ENCODE measurements at places on chromosomes 6 and 20.

DNA sequence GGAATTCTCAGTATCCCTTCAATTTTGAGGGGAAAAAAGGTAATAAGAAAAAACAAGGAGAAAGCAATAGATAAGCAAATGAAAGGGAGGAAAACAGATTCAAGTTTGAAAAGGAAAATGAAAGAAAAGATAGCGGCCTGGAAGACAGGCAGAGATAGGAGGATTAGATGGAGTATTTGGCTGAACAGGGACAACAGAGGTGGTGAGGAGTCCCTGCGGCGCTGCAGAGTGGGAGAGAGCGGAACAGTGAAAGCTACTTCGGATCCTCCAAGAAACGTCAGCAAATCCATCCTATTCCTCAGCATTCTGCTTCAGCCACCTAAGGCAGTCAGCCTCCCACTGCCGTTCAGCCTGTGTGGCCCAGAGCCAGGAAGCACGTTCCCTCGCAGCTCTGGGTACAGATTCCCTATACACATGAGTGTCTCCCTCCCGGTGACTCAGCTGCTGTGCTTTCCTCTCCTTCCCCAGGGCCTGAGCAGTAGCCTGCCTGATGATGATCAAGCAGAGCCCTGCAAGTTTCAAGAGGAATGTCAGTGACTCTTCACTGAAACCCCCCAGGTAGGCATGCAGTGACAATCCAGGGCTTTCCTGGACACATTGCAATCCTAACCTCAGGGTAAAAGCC lies 43.4 kb upstream of the CDYL start:
- peak; percentile 98 for DNase-seq

GRCh38 chr6:106146852-106147351 lies 60.8 kb downstream of the PRDM1 start:
- DNase-seq: peak; percentile 32

DNA sequence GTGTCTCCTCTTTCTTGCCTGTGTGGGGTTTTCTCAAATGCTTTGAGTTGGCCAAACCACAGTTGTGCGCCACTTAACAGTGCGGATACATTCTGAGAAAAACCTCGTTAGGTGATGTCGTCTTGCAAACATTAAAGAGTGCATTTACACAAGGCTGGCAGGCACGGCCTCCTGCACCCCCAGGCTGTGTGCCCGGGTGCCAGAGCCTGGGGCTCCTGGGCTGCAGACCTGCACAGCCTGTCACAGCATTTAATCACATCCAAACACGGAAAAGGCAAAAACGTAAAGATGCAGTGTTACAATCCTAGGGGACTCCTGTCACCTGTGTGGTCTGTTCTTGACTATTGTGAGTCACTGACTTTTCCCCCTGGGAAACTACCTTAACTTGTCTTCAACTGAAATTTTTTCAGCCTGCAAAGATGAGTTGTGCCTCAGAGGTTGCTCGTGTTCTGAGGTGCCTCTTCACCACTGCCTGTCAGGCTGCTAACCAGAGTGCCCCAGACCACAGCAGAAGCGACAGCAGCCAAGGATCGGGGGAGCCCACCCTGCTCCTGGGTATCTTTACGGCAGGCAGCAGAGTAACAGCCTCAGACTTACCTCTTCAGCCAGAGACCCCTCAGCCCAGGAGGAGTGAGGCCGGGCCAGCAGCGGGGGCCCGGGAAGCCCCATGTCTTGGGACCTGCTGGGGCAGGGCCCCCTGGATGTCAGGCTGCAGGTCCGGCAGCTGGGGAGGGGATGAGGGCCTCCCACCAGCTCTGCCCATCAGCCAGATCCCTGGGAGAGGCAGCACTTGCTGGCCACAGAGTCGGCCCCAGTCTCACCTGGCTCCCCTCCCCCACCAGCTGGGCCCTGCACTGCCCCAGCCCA lies 683 bp upstream of the C20orf204 start:
- no peak for DNase-seq

DNA sequence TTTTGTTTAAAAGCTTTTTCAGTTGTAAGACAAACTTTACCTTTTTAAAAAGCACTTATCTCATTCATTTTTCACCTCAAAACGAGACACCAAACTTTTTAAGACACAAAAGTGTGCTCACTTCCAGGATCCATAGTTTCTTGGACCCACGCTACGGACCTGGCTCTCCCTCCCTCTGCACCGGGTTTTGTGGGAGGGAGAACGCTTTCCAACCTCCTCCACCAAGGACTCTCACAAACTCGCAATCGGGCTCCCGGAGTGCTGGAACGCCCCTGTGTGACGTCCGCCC lies 436 bp downstream of the CAGE1 start:
- DNase-seq: peak; percentile 89

- DNase-seq: peak; percentile 92
Measured at GRCh38 chr6:13425943-13426931, 61.2 kb downstream of the GFOD1 start.

GRCh38 chr20:44495802-44496481 lies 20.3 kb downstream of the TTPAL start:
- DNase-seq: peak; percentile 99

DNA sequence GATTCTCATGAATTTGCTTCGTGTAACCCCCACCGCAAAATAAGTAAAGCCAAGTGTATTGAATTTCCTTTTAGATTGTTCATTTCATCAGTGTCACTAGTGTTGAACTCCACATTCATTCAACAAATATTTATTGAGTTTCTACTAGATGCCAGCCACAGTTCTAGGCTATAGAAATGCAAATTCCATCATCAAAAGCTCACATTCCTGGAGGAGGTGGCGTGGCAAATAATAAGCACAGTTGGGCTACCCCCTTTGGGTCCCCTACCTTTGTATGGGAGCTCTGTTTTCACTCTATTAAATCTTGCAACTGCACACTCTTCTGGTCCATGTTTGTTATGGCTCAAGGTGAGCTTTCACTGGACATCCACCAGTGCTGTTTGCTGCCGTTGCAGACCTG lies 12.7 kb upstream of the ME1 start:
- DNase-seq: no peak

- no peak for DNase-seq
Measured at GRCh38 chr20:641516-641875, 11.5 kb downstream of the SRXN1 start.

DNA sequence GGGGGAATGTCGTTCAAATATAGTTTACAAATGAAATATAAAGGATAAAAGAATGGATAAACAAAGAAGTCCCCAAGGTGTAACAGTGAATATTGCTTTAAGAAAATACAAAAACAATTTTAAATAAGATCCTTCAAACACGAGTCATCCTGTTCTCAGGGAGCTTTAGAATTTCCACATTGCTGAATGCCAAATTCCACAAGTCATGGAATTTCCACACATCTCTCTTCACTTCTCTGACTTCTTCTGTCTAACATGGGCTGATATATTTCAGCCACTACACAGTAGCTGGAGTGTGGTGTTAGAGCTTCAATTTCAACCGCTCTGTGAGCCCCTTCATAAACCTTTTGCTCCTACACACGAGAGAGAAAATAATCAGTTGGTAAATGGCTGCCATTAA lies 28.0 kb downstream of the IL22RA2 start:
- peak; percentile 25 for DNase-seq

- no peak for DNase-seq
Measured at GRCh38 chr6:21592953-21593352, 598 bp upstream of the SOX4 start.

- no peak for DNase-seq
Measured at GRCh38 chr6:101478891-101479290, 85.4 kb downstream of the GRIK2 start.

GRCh38 chr20:539848-540247 lies 3.7 kb downstream of the CSNK2A1 start:
- DNase-seq: peak; percentile 75

GRCh38 chr20:48457193-48458002 lies 370.4 kb downstream of the PREX1 start:
- DNase-seq: no peak

GRCh38 chr6:130934848-130935585 lies 107.8 kb downstream of the SMLR1 start:
- DNase-seq: no peak

- DNase-seq: no peak
Measured at GRCh38 chr6:45969883-45970282, 45.8 kb downstream of the CLIC5 start.

DNA sequence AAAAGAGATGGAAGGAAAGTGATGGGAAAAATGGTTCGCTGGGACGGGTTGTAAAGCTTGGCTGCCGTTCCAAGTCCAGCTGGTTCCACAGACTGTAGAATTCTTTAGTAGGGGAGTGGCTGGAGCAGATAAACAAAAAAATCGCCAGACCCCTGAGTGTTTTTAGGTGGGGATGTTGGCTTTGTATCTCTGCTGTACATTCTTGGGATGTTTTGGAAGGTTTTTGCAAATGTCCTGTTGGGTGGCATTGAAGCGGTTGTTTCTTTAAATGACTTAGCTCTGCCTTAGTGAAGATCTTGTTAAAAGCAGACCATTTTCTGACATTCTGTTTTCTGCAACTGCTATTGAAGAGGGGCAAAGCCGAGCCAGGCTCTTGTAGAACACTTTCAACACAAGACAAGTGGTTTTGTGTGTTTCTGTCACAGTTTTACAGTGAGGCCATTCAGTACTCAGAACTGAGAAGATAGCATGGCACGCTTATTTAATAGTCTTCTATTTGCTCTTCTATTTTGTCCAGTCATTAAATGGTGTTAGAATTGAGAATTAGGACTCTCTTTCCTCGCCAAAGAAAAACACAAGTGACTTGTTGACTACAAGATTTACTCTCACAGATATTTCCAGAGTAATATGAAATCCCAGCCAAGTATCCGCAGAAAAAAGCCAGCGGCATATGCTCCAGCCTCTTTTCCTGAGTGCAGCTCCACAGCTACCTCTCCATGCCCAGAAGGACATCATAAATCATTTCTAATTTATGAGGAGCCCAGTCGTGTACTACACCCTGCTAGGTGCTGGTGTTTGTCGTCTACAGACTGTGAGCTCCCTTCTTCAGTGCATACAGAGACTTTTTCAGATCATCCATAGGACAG lies 65.8 kb downstream of the PHACTR2 start:
- DNase-seq: no peak

DNA sequence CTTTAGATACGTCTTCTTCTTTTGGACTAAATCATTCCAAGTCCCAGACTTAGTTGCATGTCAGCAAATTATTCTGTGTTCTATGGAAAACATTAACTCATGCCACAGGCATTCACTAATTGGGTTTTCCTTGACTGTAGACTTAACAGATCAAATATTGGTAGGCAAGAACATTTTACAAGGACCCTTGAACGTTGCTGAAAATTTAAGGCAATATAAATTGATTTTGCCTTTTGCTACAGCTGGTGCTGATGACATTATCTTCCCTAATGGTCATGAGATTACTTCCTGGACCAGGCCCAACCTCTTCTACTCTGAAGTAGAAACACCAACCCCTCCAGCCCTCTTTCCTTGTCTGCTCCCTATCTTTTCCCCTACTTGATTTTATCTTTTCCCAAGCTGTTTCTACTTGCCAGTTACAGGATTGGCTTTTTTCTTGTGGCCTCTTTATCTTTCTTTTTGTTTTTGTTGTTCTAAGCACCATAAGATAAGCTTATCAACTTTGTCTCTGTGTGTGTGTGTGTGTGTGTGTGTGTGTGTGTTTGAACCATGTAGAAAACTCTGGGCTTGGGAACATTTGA lies 514.0 kb upstream of the SOX4 start:
- no peak for DNase-seq

DNA sequence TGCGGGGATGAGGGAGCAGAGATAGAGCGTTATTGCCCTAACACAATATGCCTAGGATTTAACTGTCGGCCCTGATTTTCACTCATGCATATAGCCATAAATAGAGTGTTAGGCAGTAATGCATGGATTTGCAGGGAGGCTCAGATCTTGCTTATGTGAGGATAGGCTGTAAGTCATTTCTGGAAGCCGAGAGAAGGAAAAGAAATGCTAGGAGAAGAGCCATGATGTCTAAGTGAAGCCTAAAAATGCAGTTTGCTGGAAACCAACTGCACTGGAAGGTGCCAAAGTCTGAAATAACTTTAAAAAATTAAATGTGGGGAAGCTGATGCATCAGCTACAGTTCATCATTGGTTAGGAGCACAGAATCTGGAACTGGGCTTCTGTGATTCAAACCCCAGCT lies 54.3 kb downstream of the ADTRP start:
- no peak for DNase-seq

GRCh38 chr20:33926425-33926824 lies 67.3 kb upstream of the RALY start:
- DNase-seq: no peak

DNA sequence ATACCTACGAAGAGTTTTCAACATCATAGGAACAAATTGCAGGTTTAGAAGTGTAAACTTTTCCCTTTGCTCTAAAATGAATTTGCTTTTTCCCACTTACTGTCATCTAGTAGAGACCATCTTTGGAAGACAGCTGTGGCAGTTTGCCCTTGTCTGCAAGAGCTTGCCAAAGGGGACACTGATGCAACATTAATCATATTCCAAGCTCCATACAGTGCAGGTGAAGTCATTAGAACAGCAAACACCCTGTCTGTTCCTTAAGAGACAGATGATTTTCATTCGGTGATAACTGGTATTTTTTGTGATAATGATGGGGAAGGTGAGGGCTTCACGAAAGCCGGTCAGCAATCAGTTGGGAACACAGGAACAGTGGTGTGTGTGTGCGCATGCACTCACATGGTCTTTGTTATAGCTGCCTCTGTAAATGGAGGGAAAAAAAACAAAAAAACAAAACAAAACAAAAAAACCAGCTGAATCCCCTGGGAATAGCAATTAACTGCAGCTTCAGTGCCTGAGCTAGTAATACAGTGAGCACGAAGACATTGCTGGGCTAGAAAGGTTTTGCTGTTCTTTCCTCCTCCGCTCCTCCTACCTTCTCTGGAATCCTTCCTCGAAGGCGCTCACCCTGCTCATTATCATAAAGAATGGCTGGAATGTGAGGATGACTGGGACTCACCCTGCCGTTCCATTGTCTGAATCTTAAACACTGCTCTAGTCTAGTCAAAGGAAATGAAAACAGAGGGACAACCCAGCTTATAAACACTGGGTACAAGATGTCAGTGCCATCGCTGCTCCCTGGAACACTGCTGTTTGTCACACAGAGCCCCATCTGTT lies 35.2 kb upstream of the KIF13A start:
- DNase-seq: peak; percentile 78

GRCh38 chr6:110366975-110367374 lies 8.8 kb upstream of the METTL24 start:
- DNase-seq: no peak

GRCh38 chr20:56762829-56763228 lies 133.7 kb downstream of the TFAP2C start:
- DNase-seq: peak; percentile 77

DNA sequence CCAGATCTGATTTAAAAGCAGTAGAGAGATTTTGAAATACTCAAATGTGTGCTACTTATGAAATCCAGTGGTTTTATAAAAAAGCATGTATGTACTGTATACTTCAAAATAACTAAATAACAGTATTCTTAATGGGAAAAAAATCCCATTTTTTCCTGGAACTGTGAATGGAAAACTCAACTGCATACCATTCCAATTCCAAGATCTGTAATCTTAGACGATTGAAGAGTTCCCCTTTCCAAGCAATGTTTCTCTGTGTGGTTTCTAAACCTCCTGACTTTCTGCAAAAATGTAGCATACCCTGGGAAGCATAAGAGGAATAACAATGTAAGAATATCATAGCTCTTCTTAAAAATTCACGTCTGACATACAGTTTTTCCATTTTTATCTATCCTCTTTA lies 40.3 kb upstream of the HIVEP2 start:
- DNase-seq: no peak

GRCh38 chr20:22921595-22922421 lies 113.3 kb upstream of the SSTR4 start:
- DNase-seq: peak; percentile 43

Measured in epithelial cell of esophagus (primary cell).